ENCODE measurements at places on chromosomes 3 and 15.

GRCh38 chr3:13623101-13623654, 74.3 kb downstream of the FBLN2 start:
- DNase-seq = no peak

- no peak for DNase-seq
Observed at GRCh38 chr3:120875989-120876388, 32.0 kb upstream of the STXBP5L start.

DNA sequence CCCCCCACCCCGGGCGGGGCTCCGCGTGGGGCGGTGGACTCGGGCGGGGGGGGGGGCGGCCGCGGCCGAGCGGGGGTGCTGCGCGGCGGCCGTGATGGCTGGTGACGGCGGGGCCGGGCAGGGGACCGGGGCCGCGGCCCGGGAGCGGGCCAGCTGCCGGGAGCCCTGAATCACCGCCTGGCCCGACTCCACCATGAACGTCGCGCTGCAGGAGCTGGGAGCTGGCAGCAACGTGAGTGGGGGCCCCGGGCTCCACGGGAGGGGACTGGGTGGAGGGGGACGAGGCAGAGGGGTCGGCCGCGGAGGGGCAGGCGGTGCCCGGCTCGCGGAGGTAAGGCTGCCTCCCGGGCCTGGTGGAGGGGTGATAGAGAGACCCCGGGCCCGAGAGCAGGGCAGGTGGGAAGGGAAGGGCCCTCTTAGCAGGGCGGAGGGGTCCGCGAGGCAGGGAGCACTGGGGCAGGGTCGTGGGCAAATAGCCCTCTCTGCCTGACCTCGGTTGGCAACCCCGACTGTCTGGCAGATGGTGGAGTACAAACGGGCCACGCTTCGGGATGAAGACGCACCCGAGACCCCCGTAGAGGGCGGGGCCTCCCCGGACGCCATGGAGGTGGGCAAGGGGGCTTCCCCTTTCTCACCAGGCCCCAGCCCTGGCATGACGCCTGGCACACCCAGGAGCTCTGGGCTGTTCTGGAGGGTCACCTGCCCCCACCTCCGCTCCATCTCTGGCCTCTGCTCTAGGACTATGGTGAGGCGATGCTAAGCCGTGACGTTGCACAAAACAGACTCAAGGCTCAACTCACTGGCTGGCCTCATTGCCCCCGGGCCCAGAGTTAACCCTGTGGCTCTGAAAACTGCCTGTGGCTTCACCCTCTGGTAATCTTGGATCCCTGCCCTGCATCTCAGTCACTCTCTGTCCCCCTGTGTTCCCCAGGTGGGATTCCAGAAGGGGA, at the start of gene ECE2:
Gene ECE2, plus strand, starts transcription at position 62 of the 950 bp plus-strand sequence. Its CDS starts 132 bp downstream, at position 194.
- DNase-seq = no peak

DNA sequence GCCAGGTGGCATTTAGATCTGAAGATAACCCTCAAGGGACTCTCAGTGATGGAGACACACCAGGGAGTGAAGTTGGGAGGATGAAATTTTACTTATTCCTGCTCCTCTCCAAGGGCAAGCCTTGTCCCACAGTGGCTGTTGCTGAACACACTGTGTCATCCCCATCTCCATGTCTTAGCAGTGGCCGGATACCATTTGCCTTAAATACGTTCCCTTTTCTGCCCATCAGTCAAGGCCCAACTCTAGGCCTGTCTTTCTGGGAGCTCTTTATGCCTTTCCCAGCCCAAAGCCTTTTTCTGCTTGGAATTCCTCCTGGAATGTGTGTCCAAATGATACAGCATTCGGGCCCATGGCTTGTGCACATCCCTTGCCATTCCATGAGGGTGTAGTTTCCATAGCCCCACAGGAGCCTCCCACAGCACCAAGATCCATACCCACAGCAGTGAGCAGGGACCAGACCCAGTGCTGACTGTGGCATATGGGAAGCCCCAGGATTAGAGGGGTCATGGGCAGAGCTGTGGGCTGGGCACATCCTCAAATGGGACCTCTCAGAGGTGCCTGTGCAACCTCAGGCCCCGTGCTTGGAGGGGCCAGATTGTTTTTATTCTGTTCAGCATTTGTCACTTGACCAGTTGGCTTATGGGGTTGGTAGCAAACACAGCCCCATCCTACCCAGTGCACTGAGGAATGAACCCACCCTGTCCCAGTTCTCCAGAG, 63.7 kb upstream of the PRR23C start:
- DNase-seq = no peak

- no peak for DNase-seq
Observed at GRCh38 chr3:187062526-187063177, 76.6 kb downstream of the RPL39L start.

GRCh38 chr3:185929192-185930151, 8.3 kb downstream of the TRA2B start:
- DNase-seq = no peak

DNA sequence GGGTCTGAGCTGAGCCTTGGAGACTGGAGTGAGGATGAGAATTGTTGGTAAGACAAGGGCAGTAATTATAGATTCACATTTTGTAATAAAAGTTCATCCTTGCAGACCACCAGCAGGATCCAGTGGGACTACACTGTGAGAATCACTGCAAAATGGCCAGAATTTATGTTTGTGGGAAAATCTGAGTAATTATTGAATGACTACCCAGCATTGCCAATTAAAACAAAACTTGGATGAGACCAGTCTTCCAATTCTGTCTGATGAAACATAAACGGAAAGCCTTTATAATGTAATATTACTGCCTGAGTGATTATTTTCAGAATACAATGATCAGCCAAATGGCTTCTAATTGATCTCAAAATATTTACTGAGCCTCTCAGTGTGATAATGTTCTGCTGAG, 323.3 kb upstream of the C2CD4B start:
- DNase-seq = no peak

DNA sequence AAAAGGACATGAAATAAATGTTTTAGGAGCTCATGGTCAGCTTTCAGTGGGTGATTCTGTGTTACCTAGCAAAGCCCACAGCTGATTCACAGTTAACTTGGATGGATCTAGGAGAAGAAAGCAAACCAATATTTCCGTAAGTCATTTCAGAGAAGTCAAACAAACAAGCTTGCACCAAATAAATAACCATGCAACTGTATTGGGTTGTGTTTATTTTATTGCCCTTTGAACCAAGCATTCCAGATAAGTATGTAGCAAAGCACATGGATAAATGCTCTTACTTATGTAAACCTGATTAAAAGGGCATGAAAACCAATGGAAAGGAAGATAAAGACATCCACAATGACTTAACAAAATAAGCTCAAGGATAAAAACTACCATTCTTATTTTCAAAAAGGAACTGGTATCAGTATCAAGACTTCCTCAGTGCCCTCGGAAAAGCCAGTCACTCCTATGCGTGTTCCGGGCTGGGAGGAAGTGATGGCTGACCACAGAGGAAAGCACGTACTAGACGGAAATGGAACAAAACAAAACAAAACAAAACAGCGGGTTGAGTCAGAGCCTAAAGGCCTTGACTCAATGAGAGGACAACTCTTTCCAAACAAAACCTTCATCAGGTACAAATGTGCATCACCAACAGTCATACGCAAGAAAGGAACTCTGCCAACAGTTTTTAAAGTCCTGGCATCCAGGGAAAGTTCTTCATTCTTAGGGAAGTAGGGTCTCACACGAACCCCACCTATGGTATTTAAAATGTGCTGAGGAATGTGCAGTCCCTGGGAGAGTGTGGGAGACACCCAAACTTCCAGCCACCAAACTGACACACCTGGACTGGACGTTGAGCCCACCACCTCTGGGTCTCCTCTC, 103.3 kb downstream of the SNRK start:
- peak; percentile 51 for DNase-seq

GRCh38 chr3:99520513-99520912, 117.9 kb upstream of the COL8A1 start:
- DNase-seq = no peak

- no peak for DNase-seq
Observed at GRCh38 chr3:52102934-52103333, 46.6 kb upstream of the DUSP7 start.

- DNase-seq = no peak
Observed at GRCh38 chr15:31236184-31237042, 90.2 kb upstream of the KLF13 start.

GRCh38 chr15:90644952-90645725, 72.0 kb upstream of the BLM start:
- DNase-seq = no peak

DNA sequence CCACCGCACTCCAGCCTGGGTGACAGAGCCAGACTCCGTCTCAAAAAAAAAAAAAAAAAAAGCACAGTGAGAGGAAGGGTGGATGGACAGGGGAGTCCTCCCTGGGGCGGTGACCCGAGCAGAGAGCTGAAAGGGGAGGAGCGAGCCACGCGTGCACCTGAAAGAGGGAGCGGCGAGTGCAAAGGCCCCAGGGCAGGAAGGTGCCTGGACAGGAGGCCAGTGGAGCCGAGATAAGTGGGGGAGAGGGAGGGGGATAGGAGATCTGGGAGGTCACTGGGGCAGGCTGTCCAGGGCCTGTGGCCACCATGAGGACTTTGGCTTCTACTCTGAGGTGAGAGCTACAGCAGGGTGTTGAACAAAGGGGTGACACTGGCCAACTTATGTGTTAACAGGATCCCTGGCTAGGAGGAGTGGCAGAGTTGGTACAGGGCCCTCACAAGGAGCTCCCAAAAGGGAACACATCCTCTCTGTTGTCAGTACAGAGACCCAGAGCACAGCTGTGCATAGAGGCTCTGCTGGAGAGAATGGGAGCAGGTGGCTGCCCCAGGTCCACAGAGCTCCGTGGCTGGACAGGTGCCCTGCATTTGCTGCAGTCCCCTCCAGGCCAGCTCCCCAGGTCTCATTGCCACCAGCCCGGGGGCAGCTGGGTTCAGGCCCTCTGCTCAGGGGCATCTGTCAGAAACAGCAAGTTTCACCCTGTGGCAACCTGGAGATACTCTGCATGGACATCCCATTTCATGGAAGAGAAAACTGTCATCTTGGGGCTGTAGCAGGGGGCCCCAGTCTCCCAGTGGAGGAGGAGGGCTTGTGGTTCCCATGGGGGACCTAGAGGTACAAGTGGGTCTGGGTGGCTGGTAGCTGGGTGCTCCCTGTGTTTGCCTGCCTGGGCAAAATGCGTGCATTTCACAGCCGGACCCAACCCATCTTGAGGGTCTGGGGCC, 28.5 kb downstream of the FBLN2 start:
- no peak for DNase-seq

- no peak for DNase-seq
Observed at GRCh38 chr15:88849376-88850072, 45.8 kb downstream of the HAPLN3 start.

DNA sequence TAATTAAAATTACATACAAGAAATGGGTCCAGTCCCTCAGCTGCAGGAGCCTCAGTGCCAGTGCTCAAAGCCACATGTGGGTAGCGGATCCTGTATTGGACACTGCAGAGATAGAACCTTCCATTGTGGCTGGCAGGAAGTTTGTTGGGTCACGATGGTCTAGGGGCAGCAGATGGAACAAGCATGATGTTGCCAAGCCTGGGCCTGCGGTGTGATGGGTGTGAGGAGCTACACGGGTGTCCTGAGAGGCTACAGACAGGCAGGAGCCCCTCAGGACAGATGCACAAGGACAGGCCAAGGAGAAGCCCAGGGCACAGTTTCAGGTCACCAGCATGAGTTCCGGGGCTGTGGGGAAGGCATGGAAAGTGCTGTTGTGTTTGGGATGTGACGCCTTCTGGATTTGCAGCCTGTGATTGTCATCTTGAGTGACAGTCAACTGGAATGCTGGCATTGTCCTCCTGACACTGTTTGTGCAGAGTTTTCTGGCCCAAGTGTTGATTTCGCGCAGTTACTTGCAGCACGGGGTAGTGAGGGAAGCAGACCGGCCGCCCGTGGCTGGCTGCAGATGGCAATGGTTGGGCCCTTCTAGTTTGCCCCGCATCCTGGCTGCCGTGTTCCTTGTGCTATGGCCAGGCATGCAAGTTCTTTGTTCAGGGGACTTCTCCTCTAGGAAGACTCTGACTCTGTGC, 177.1 kb downstream of the NSMCE3 start:
- DNase-seq = no peak

DNA sequence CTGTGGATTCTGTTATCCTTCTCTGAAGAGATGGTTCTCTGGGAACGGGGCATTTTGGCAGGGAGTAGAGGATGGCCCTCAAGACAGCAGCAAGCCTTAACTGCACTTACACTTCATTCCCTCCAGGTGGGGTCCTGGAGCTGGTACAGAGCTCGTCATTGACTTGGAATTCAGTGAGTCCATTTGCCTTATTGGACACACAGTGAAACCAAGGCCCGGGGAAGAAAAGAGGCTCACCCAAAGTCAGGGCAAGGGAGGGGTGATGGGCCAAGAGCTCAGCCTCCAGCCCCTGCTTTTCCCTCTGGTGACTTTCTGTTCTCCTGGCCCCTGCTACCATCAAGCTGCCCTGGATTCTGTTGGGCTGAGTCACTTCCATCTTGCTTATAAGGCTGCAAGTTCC, 125.6 kb downstream of the ETFA start:
- DNase-seq = no peak

GRCh38 chr3:80350771-80351170, 583.0 kb upstream of the ROBO1 start:
- no peak for DNase-seq

Measured in stimulated activated CD4-positive, alpha-beta T cell treated with anti-CD3 and anti-CD28 coated beads, Interleukin-15, amount 100 ng/mL, for 1 hour (primary cell).